Anterior cingulate cortex (tissue), 58 donors: ENCODE measurements at places on chromosomes 7 and 10.

GRCh38 chr7:1646957-1647891 is 22.9 kb upstream of the ELFN1 start:
- no peak for DNase-seq

- no peak for DNase-seq
Measured at GRCh38 chr10:10644676-10645385, 372.8 kb upstream of the CELF2 start.

- DNase-seq: no peak
Measured at GRCh38 chr7:117009705-117010361, 56.5 kb downstream of the ST7 start.

GRCh38 chr7:141073641-141074161 is at the start of gene TMEM178B:
TSS of gene TMEM178B (plus strand) at chr7:141074064.
- no peak for DNase-seq

DNA sequence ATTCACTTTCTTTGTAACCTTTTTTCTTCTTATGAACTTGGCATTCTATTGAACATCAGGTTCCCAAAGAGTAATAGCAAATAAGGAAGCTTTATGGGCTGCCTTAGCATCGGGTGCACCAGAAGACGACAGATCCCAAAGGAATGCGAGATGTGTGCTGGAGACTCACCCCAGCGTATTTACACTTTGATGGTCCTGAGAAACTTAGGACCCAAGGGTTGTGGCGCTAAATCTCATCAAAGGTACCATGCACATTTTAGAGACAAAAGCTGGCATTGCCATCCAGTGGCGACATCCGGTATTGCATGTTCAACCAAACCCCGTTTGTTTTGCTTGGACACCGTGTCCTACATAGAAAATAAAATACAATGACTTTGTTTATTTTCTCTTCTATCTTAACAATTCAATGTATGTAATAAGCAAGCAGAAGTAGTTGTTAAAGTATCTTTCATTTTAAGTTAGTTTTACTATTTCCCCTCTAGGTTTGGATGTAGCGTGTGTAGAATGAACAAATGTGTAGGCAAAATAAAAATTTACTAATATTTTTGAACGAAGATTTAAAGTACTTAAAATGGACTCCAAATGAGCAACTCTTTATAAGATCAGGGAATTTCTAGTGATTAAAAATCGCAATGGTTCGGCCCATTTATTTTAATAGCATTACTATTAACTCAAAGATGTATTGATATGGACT is 1154.8 kb downstream of the GATA3 start:
- peak; percentile 30 for DNase-seq

DNA sequence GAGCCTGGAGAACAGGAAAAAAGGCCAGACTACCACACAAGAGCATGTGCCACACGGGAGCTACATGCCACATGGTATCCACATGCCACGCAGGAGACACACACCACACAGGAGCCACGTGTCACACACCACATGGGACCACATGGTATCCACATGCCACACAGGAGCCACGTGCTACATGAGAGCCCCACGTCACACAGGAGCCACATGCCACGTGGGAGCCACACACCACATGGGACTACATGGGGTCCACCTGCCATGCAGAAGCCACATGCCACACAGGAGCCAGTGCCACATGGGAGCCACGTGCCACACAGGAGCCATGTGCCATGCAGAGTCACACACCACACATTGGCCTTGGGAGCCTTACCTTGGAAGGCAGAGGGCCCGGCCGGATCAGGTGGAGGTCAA is 244.4 kb upstream of the PPP2R2D start:
- no peak for DNase-seq

DNA sequence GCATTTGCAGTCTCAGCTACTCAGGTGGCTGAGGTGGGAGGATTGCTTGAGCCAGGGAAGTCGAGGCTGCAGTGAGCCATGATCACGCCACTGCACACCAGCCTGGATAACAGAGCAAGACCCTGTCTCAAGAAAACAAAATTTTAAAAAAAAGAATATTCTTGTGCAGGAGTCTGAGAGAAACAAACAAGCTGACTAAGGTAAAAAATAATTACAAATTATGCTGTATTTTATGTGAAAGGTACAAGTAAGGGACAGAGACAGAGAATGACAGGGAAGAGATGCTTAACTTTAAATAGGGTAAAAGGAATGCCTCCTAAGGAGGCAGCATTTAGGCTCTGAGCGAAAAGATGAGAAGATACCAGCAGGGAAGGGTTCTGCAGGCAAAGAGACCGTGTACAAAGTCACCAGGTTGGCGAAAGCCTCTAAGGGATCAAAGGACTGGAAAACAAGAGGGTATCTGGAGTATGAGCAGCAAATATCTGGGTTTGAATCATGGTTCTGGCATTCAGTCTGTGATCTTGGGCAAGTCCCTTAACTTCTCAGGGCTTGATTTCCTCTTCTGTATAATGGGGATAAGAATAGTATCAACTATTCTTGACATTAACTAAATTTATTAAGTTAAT is 106.2 kb upstream of the RHOBTB1 start:
- no peak for DNase-seq

DNA sequence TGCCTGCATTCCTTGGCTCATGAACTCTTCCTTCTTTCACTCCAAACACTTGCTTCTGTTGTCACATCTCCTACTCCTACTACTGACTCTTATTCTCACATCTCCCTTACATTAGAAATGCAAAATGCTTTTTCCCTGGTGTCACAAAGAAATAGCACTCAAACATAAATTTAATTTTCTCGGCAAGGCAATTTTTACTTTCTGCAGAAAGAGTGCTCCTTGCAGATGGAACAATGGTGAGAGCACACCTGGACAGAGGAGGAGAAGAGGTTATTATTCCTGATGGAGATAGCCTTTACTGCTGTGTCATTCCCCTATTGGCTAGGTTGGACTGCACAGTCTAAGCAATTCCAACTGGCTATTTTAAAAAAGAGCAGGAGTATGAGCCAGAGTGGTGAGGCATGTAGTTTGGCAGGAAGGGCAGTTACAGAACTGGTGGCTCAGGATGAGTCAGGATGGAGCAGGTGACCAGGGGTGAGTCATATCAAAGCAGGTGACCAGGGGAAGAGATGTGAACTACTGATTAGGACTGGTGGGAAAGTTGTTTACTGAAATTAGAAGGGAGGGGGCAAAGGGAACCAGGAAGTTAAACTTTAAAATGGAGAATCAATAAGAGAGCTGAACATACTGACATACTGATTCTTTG is 52.9 kb downstream of the CYP2C9 start:
- no peak for DNase-seq

DNA sequence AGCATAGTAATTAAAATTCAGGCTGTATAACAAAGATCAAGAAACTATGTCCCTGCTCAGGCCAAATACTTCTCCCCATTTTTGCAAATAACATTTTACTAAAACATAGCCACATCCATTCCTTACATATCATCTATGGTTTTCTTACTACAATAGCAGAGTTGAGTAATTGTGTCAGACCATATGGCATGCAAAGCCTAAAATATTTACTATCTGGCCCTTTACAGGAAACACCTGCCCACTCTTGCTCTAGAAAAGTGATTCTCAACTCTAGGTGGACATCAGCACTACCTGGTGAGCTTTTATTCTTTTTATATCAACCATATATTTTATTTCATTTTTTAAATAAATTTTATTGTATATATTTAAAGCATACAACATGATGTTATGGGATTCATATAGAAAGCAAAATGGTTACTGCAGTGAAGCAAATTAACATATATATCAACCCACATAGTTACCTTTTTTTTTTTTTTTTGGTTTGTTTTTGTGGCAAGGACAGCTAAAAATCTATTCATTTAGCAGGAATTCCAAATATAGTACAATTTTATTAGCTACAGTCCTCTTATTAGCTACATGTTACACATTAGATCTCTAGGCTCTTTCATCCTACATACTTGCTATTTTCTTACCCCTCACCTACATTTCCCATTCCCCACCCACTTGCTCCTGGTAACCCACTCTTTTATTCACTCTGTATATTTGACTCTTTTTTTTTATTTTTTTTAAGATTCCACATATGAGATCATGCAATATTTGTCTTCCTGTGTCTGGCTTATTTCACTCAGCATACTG is 19.6 kb downstream of the ABI1 start:
- DNase-seq: no peak

- DNase-seq: no peak
Measured at GRCh38 chr7:43123457-43123856, 11.0 kb downstream of the HECW1 start.

DNA sequence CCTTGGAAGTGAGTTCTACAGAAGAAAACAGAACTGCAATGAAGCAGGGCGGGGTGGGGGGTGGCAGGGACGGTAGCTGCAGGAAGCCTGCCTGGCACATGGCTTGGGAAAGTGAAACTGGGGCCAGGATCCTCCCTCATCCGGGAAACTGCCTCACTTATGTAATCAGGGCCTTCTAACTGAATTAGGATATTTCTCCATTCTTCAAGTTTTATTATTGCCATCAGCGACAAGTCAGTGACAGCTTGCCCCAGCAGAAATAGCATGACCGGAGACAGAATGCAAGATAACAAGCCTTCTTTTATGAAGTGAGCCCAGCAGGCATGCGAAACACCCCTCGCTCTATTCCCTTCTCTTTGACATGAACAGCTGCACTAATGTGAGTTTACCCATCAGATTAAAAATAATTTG is 77.5 kb upstream of the CACUL1 start:
- no peak for DNase-seq

DNA sequence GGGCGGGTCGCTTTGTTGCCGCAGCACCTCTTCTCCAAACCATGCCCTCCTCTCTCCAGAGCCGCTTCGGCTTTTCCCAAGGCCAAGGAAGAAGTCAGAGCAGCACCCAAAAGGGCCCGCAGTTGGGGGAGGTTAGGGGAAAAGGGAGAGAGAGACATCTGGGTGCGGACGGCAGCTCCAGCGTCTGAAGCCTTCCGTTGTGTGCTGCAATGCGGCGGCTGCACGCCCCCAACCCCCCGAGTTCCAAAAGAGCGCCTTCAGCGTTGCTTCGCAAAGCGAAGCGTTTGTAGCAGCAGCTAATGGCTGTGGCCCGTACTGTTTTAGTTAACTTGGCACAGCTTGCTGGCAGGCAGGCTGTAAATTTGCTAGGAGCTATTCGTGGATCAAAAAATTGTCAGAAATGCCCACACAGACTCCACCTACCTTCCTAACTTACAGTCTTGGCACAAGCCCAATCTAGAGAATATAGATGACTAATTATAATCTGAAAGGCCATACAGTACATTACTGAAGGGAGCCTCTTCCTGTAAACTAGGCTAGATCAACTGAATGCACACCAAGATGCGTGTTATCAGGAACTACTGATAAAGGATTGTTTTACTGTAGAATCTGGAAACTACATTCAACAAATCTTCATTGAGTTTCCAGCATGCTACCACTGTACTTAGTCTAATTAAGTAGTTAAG is 1.1 kb upstream of the KBTBD2 start:
- DNase-seq: peak; percentile 47

DNA sequence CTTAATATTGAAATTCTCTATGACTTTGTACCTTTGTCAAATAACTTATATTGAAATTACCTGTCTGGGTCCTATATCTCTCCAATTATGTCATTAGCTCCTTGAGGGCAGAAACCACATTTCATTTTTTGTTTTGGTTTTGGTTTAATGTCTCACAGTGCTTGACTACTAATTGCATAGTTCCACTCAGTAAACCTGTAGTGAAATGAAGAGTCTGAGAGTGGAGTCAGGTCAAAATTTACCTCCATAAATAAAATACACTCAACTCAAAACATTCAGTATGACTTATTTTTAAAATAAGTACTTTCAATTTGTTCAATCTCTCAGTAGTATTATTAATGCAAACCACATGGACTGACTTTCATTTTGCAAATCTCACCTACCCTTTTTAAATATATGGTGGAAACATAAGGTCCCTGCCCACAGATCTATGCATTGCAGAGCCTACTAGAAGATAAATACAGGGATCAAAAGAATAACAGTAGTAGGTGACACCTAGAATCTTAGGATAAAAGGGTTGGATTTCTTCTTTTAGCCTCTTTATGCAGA is 32.5 kb downstream of the PDE1C start:
- DNase-seq: no peak

DNA sequence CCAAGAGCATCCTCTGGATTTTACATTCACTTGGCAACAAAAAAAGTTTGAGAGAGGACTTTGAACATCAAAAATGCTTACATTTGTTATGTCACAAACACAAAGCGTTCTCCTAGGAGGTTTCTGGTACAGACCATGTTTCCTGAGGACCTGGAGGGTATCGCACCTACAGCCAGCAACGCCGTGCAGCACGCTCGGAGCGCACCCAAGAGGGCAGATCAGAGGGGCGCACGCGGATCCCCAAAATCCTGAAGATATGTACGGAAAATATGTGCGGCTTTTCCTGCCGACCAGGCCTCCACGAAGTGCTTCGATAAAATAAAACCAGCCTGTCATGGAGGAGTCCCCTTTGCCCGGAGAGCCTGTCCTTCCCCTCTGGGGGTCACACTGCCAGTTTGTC is 454.9 kb downstream of the DNAJB6 start:
- no peak for DNase-seq

DNA sequence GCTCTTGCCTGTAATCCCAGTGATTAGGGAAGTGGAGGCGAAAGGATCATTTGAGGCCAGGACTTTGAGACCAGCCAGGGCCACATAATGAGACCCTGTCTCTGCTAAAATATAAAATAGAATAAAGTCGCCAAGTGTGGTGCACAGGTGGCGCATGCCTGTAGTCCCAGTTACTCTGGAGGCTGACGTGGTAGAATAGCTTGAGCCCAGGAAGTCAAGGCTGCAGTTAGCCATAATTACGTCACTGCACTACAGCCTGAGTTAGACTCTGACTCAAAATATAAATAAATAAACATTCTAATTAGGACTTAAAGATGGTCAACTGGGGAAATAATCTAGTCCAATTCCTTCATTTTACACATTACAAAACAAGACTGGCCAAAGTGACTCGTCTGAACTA is 768 bp downstream of the CHCHD2 start:
- DNase-seq: no peak

- no peak for DNase-seq
Measured at GRCh38 chr7:81053623-81054022, 134.8 kb upstream of the SEMA3C start.

- no peak for DNase-seq
Measured at GRCh38 chr7:1300206-1300605, 67.5 kb downstream of the UNCX start.

DNA sequence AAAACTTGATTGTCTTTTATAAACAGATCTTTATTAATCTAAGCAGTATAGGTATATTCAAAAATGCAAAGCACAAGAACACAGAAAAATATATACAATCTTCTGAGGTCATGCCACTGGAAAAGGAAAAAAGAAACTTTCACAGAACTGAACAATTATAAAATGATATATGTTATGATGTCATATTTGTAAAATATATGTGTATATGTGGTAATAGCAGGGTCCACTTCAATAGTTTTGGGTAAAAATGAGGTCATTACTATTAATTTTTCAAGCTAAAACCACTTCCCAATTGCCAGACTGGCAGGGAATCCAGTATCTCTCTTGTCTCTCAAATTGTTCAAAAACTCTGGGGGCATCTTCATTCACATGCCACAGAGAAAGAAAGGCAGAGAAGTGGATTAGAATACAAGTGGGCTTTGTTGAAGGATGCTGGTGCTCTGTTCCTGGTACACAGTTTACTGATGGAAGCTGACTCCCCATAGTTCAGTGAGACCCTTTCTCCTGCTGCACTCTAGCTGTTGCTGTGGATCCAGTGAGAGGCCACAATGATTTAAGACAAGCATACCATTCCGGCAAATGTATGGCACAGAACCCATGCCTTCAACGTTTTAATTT is 19.7 kb downstream of the CTNNA3 start:
- DNase-seq: no peak
